Astrocyte of the spinal cord (primary cell): ENCODE measurements at places on chromosomes 5 and 9.
A peak's percentile ranks its signal among the peaks of the same experiment; 100 is the strongest.

- no peak for DNase-seq
Observed at GRCh38 chr5:54959673-54960418, 25.5 kb downstream of the ESM1 start.

GRCh38 chr5:145925803-145926202 lies 10.6 kb upstream of the SH3RF2 start:
- DNase-seq: no peak

GRCh38 chr5:159486836-159487235 lies 156.5 kb upstream of the IL12B start:
- no peak for DNase-seq

GRCh38 chr9:36691671-36692070 lies 119.0 kb downstream of the MELK start:
- no peak for DNase-seq

DNA sequence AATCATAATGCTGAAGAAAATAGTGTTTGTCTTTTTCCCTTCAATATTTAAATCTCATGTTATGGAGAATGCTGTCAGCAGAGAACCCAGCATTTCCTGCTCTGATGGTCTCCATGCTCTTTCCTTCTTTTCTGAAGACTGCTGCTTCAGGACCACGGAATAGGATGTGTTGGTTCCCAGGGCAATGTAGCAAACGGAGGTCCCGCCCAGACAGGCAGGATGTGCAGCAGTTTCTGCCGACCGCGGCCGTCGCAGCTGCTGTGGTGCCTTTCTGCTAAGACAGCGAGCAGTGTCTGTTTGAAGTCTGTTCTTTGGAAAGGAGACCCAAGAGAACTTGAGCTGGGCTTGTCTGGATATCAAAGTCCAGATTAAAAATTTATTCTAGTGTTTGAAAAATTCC lies 654.3 kb downstream of the CCDC171 start:
- peak; percentile 61 for DNase-seq

- no peak for DNase-seq
Observed at GRCh38 chr5:27463446-27464149, 425.2 kb upstream of the CDH9 start.

- no peak for DNase-seq
Observed at GRCh38 chr5:51389577-51390463, 6.6 kb downstream of the ISL1 start.

GRCh38 chr9:93181672-93182435 lies 2.1 kb upstream of the WNK2 start:
- no peak for DNase-seq

GRCh38 chr9:7507566-7508270 lies 291.9 kb downstream of the DMAC1 start:
- DNase-seq: no peak

GRCh38 chr5:28703651-28704260 lies 1665.4 kb upstream of the CDH9 start:
- DNase-seq: peak; percentile 19

DNA sequence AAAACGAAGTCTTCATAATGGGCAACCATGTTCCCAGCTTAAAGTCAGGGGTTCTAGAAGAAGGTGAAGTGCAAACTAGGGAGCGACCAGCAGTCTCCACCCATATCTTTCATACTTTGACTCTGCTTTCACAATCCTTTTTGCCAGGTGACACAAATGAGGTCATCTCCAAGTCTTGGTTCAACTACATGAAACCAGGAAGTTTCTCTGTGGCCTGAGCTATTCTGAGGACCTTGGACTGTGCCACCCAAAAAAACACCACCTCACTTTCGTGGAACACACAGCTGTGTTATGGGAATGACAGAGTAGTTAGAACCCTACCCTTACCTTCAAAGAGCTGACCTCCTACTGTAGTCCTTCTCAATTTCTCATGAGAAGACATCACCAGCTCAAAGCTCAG lies 309.2 kb downstream of the AGTPBP1 start:
- DNase-seq: no peak

DNA sequence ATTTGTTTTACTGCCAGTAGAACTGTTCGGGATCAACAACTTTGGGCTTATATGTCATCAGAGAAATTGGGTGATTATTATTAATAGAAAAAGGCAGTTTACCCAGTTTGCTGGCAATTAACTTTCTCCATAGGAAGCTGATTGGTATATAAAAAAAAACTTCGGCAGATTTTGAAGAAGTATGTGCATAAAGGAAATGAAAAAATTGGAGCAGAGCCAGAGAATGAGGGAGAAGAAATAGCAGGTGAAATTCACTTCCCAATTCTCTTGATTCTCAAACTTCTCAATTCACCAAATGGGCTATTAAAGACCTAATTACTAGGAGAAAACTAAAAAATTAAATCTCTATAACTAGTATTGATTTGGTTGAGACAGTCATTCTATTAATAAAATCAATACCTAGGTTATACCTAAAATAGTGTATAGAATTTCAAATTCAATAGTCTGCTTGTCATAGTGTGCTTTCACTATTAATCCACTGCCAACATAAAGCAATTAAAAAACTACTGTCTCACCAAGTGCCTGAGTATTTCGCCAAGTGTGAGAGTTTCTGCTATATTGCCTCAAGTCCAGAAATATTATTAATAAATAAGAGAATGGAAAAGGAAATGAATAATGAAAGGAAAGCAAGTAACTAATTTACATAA lies 47.5 kb downstream of the STX17 start:
- no peak for DNase-seq

DNA sequence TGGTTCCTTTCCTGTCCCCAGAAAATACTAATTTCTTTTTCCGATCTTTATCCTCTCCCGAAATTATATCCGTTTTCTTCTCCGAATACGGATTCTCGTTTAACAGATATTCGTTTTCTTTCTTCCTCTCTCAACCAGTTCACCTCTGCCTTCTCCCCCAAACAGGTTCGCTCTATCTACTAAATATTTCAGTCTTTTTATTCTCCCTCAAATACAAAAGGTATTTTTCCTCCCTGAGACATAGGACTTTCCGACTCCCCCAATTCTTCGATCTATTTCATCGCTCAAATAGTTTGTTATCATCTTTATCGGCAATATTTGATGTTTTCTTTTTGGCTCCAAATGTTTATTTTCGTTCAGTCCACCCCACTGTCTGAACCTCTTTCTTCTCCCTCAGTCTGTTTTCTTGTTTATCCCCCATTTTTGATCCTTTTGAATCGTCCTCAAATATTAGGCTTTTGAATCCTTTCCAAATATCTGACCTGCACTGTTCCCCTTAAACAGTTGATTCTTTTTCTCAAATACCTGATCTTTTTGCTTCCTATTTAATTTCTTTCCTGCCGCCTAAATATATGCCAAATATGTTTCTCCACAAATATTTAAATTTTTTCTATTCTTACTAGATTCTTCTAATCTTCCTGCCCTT lies 4.4 kb downstream of the PITX1 start:
- DNase-seq: peak; percentile 29

DNA sequence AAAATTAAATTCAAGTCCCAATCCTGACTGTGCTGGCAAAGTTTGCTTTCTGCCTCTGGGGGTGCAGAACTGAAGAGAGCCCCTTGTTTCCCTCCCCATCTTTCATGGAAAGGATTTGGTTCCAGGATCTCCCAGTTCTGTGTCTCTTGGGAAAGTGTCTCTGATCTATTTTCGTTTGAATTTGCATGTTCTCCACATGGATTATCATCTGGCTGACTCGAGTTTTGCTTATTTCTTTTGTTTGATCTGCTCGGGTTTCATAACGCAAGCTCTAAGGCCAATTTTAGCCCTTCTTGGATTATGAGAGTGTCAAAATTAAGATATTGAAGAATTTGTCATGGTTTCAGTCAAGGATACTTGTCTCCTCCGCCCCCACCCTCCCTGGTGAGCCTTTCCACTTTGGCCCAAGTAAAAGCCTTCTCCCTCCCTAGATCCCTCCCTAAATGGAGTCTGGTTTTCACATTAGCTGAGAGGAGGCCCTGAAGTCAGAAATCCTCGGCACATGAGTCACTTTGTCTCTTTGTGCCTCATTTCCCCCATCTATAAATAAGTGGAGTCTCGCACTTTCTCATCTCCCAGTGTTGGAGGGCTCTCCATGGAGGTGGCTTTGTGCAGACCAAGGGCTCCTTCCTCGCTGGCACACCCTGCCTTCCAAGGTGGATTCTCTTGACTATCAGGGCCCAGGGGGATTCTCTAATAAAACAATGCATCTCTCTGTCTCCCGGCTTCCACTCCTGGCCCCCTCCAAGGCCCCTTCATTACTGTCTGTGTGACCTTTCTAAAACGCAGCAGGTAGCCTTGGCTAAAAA lies 17.3 kb downstream of the ADRB2 start:
- peak; percentile 36 for DNase-seq

DNA sequence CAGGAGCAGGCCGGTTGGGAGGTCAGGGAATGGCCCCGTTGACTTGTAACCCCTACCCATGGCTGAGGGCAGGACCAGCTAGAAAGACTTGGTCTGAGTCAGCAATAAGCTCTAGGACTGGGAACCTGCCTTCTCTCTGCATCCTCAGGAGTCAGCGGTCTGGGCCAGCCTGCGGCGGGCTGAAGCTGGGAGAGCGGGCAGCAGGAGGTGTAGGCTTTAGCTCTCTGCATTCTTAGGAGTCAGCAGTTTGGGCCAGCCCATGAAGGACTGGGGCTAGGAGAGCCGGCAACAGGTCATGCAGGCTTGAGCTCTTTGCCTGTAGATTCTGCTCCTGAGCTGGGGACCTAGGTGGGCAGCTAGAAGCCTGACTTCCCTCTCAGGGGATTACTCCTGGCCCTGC lies 6.4 kb upstream of the SMIM32 start:
- no peak for DNase-seq

- DNase-seq: no peak
Observed at GRCh38 chr5:145586661-145587307, 248.4 kb downstream of the PRELID2 start.

DNA sequence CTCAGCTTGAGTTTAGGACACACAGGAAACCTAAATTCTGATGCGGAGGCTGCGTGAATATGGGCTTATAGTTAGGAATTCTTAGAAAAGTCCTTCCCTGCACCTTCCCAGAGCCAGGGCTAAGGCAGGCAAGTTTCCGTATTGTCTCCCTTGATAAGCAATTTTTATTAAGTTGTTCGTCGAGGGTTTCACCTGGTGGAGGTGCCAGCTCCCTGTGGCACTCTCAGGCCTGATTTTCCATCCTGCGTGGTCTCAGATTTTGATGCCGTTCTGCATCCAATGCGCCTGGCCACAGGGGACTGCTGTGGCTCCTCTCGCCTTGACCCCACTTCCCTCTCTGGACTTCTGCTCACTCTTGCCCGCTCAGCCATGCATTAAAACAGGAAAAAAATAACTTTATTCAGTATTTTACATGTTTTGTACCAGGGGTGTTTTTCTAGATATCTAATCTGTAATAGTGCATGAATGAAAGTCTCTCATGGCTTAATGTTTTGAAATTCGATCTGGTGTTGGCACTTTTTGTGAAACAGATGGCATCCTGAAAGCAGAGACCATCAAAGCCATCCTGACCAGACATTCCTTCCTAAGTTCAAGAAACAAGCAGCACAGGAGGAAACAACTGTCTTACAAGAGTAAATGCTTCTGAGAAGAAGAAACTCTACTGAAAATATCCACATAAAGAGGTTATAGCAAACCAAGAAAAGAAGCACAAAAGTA lies 50.7 kb downstream of the TRIP13 start:
- no peak for DNase-seq

- peak; percentile 9 for DNase-seq
Observed at GRCh38 chr9:133460405-133461175, 812 bp downstream of the CACFD1 start.

DNA sequence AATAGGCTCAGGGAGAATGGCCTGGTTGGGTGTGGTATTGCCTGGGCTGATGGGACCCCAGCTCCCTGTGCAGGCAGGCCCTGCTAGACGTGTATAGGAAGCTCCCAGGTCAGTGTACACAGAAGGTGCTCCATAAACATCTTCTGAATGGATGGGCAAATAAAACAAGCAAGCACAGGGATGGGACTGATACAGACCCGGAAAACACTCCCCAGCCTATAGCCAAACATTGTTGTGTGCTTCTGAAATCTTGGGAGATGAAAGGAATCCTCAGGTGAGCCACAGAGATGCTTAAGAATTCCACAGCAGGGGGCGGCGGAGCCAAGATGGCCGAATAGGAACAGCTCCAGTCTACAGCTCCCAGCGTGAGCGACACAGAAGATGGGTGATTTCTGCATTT lies 151.8 kb downstream of the ENTREP1 start:
- DNase-seq: no peak

GRCh38 chr9:128384801-128385495 lies 13.8 kb downstream of the URM1 start:
- DNase-seq: no peak

GRCh38 chr9:133732639-133733408 lies 5.3 kb downstream of the SARDH start:
- DNase-seq: no peak

- DNase-seq: no peak
Observed at GRCh38 chr5:56298336-56299090, 65.4 kb upstream of the ANKRD55 start.

DNA sequence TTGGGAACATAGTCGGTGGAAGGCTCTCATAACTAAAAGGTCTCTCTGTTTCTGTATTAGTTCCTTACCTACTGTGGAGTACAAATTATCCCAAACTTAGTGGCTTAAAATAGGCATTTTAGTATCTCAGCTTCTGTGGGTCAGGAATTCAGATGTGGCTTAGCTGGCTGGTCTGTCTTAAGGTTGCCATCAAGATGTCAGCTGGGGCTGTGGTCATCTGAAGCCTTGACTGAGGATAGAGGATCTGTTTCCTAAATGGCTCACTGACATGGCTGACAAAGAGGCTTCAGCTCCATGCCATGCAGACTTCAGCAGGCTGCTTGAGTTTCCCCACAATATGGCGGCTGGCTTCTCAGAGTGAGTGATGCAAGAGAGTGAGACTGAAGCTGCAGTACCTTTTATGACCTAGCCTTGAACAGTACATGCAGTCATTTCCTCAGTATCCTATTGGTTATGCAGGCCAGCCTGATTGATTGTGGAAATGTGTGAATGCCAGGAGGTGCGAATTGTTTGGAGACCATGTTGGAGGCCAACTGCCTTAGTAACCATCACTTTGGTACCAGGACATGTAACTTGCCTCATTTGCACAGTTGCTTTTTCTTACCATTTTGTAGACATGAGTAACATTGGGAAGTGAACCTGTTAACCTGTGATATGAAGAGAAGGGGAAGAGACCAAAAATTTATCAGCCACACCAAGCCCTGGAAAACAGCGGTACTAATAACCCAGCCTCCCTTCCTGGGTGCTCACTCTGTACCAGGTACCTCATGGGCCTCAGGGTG lies 152.8 kb upstream of the IER5L start:
- DNase-seq: no peak

- peak; percentile 5 for DNase-seq
Observed at GRCh38 chr5:101943784-101944183, 352.3 kb downstream of the SLCO4C1 start.

GRCh38 chr5:154309371-154309745 lies 118.8 kb downstream of the GALNT10 start:
- peak; percentile 55 for DNase-seq

- no peak for DNase-seq
Observed at GRCh38 chr9:135555203-135555602, 6.4 kb upstream of the PAEP start.
